ENCODE measurements at places on chromosomes 2 and 18.

DNA sequence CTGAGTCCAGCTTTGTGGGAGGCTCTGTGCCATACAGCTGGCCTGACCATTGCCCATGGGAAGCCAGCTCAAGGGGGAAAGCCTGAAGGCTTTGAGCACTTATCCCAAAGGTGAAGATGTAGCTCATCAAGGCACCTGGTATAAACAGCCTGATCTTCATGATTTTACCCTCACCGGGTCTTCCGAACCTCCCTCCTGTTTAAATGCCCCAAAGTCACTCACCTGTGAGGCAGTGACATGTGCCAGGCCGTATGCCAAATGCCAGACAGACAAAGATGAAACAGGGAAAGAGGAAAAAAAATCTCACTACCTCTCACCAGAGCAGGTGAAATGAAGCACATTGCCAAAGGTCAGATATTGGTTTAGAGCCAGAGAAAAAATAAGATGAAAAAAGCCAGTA lies 62.8 kb upstream of the ITSN2 start:
- no peak for DNase-seq

DNA sequence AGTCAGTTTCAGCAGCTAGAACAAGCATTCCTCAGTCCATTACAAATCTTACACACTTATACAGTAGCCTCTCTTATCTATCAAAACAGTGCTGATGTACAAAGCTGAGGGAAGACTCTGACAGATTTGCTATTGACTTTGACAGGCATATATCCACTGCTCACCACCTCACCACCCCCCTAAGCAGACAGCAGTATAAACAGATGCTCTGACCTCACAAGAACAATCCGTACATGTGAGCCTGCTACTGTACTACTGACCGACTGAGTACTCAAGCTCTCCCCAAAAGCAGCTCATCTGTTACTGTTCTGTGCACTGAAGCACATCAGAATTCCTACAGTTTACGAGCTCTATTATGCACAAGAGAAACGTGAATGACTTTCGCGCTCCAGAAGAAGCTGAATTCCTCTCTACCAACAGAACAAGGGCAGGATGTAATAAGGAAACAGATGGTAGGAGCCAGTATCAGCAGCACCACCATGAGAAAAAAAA lies 95.6 kb upstream of the PDE1A start:
- DNase-seq = no peak

- DNase-seq = no peak
These were observed 192.1 kb upstream of the CXCR4 start for GRCh38 chr2:136310005-136310495.

DNA sequence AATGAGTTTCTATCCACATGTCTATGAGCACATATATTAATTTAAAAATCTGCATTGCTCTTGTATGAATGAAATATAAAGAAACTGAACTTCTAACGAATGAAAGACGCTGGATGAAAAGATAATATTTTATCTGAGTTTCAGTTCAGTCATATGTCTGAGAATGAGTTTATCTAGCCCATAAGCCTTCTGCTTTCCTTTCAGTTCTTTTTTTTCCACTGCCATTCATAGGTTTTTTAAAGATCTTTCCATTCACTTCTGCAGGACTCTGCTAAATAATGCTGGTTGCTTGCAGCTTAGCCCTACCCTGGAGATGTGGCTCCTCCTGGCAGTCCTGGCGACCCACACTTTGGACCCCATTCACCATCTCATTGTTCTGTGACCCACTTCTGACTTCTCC lies 109.0 kb downstream of the BCL2 start:
- DNase-seq = no peak

DNA sequence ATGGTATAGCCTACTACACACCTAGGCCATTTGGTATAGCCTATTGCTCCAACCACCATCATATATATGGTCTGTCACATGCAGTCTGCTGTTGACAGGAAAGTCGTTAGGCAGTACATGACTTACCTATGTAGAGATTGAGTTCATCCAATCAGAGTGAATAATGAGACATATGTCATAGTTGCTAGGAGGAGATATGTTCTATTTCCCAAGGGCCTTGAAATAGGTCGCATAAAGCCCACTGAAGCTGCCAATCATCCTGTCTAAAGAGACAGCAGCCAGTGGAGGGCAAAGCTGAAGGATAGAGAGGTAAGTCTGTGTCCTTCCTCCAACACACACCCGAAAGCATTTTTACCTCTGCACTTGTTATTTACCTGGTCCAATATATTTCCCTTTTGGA lies 263.4 kb downstream of the PTPRM start:
- DNase-seq = no peak

- no peak for DNase-seq
These were observed 85.3 kb downstream of the CAPN13 start for GRCh38 chr2:30721668-30722647.

DNA sequence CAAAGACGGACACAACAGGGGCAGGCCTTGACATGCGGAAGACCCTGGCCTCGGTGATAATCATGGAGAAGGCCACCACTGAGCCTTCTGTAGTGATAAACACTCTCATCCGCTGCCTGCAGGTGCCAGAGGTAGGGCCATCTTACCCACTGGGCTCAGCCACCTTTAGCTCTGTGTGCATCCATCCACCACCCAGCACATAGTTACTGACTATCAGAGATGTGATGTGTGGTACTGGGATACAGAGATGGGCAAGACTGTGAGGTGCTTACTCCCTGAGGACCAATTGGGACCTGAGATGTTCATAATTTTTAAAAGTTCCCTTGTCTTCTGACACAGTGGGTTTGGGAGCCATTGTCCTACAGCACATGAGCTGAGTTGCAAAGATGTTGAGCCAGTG lies 1.6 kb downstream of the MROH2A start:
- DNase-seq = no peak

DNA sequence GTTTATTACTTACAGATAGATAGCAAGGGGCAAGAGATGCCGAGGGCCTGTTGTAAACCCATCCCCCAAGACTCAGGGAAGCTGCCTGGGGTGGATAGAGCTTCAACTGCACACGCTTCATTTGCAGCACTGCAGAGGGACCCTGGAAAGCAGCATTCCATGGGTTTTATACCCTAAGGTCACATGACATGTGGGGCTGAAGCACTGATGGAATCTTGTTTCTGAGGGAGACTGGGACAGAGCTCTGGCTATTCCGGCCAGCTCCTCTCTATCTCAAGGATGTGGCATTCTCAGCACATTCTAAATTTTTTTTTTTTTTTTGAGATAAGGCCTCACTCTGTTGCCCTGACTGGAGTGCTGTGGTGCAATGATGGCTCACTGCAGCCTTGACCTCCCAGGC lies 300.1 kb downstream of the MYCN start:
- no peak for DNase-seq

GRCh38 chr18:65288908-65289307 lies 461.9 kb upstream of the CDH7 start:
- no peak for DNase-seq

- no peak for DNase-seq
These were observed 85.0 kb downstream of the VSNL1 start for GRCh38 chr2:17625446-17625845.

DNA sequence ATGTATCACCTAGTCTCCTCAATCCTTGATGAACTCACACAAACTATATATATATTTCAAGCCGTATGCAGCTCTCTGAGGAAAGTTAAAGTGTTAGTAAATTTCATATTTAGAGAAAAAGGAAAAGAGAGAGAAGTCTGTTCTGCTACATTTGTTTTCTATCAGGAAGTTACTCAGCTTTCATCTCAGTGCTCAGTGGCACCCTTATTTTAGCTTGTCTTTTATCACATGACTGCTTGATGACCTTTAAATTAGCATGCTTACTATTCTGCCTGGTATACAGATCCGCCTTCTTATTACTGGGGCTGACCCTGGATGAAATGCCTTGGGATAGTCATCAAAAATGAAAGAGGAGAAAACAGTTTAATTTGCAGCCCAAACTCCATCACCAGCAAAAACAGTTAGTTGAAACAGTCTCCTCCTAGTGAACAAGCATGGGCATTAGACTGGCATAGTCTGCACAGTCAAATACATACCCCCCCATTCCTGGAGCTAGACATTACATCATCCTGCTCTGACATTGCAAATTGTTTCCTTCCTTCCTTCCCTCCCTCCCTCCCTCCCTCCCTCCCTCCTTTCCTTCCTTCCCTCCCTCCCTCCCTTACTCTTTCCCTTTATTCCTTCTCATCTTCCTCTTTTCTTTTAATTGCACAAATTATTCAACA lies 215.7 kb downstream of the TMEM182 start:
- DNase-seq = no peak

GRCh38 chr2:64831134-64831976 lies 157.8 kb upstream of the SLC1A4 start:
- peak; percentile 83 for DNase-seq

- DNase-seq = no peak
These were observed 41.6 kb upstream of the MAP4K4 start for GRCh38 chr2:101655702-101656422.

DNA sequence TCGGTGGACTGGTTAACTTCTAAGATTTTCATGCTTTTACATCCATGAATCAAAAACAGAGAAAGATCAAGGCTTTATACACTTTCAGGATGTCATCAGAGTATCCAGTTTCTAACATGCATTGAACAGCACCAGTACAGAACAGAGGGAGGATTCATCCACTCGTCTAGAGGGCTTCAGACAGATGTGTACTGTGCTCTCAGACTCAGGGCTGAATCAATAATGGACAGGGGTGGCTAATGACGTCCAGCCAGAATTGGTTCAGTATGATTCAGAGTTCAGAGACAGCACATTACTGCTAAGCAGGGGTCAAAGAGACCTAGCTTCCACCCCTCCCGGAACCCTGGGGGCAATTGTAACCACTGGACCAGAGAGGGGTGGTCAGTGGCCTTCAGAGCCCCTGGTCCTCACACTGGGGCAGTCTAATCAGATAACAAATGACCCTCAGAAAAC lies 37.3 kb downstream of the RNU4ATAC start:
- DNase-seq = no peak

All from activated CD4-positive, alpha-beta T cell treated with anti-CD3 and anti-CD28 coated beads, Interleukin-2, amount 50 U/mL, for 24 hours (primary cell).